ENCODE measurements at places on chromosomes 1 and 21.

- no peak for DNase-seq
These were observed 305.5 kb upstream of the DUSP10 start for GRCh38 chr1:222047366-222047765.

GRCh38 chr1:61400997-61401396, 318.6 kb downstream of the NFIA start:
- no peak for DNase-seq

- peak; percentile 43 for DNase-seq
These were observed 14.8 kb downstream of the S100A6 start for GRCh38 chr1:153520818-153521476.

- DNase-seq = peak; percentile 70
These were observed 67.7 kb downstream of the HSF2BP start for GRCh38 chr21:43591571-43591970.

DNA sequence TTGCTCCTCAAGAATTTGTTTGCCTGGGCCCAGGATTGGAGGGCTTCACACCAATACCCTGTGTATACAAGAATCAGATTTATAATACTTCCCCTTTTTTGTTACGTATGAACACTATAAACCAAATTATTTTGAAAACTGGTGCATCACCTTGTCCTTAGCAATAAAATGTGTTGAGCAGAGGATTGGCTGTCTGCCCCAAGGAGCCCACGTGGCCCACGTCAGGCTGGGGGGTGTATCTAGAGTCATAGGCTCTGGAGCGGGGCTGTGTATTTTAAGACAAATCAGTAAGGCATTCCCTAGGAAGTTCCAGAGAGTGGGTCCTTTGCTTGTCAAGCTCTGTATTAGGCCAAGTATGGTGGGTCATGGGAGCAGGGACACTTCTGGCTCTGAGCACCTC, 2.0 kb upstream of the ST3GAL3 start:
- no peak for DNase-seq

- no peak for DNase-seq
These were observed 1095.3 kb downstream of the TTLL7 start for GRCh38 chr1:82903626-82904025.

DNA sequence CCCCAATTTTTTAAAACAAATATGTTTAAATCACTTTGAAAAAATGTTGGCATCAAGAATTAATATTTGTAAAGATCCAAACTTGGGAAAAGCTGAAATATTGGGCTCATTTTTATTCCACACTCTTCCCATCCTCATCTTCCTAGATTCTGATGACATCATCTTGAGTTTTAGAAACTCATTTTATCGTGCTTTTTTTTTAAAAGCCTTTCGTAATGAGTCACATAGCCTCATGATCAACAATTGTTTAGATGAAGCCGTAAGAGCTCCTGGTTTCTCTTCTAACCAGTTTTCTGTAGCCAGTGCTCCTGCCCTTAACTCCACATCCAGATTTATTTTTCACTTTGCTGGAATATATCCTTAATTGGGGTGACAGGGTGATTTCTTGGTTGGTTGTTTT, 78.6 kb downstream of the POFUT2 start:
- DNase-seq = peak; percentile 72

GRCh38 chr1:220917535-220918209, 38.4 kb downstream of the HLX start:
- no peak for DNase-seq
